ENCODE measurements at places on chromosomes 13 and 19.

- DNase-seq = no peak
Observed at GRCh38 chr13:24071423-24072075, 89.0 kb upstream of the SPATA13 start.

GRCh38 chr13:78022164-78022877 is 103.7 kb upstream of the EDNRB start:
- DNase-seq = peak; percentile 56

GRCh38 chr19:5667751-5668271 is 12.5 kb downstream of the MICOS13 start:
- no peak for DNase-seq

GRCh38 chr13:51539887-51540286 is 44.4 kb upstream of the WDFY2 start:
- DNase-seq = no peak

- DNase-seq = no peak
Observed at GRCh38 chr13:46179491-46179908, 2.5 kb downstream of the LCP1 start.

GRCh38 chr13:108943842-108944241 is 314.4 kb downstream of the MYO16 start:
- no peak for DNase-seq

- DNase-seq = no peak
Observed at GRCh38 chr13:91785431-91786119, 387.2 kb downstream of the GPC5 start.

DNA sequence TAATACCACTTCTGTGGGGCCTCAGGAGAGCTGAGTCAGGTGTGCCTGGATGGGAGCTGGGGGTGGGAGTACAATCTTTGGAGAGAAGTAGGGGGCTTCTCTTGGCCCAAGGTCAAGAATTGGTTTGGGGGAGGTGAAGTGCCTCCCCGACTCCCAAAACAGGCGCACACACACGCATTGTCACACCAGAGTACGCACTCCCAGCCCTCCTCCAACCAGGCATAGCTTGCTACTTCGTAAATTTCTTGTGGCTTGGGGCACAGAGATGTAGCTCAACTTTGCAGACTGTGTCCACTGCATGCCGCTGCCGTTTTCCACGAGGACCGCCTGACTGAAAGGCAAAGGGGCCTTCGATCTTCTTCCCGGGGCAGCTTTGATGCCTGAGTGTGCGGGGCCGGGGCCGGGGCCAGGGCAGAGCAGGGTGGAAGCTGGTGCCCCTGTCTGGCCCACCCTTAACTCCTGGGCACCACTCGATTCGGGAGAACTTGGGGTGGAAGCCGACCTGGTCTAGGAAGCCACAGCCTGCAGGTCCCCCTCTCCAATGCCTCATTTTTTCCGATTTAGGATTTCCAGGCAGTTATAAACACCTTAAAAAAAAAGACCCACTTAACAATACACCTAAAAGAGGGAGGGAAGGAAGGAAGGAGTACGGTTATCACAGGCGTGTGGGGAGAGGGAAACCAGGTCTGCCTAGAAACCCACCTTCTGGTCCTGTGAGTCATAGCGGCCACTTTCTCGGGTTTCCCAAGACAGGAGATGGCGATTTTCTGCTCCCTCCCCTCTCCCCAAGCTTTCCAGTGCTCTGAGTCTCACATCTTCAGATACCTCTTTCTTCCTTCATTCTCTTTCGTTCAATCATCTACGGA is 5.8 kb upstream of the TSHZ3 start:
- no peak for DNase-seq

GRCh38 chr19:43790587-43790986 is 9.8 kb upstream of the KCNN4 start:
- DNase-seq = no peak

DNA sequence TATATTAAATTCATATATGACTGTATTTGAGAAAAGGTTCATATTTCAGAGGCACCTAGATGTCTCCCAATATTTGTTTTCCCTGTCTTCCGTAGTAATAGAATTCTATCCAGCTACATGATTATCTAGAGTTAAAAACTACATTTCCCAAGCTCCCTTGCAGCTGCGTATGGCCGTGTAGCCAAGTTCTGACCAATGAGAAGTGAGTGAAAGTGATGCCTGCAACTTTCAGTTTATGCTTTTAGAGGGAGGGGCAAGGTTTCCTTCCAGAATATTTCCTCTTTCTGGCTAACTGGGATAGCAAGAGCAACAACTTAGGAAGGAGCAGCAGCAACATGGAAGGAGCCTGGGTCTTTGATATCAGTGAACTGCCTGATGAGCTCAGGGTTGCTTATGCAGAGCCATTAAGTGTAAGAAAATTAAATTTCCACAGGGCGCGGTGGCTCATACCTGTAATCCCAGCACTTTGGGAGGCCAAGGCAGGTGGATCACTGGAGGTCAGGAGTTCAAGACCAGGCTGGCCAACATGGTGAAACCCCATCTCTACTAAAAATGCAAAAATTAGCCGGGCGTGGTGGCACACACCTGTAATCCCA is 23.2 kb upstream of the CYP2A13 start:
- no peak for DNase-seq

Data from GM10248 (cell line).